ENCODE measurements at places on chromosomes 3 and 15.

DNA sequence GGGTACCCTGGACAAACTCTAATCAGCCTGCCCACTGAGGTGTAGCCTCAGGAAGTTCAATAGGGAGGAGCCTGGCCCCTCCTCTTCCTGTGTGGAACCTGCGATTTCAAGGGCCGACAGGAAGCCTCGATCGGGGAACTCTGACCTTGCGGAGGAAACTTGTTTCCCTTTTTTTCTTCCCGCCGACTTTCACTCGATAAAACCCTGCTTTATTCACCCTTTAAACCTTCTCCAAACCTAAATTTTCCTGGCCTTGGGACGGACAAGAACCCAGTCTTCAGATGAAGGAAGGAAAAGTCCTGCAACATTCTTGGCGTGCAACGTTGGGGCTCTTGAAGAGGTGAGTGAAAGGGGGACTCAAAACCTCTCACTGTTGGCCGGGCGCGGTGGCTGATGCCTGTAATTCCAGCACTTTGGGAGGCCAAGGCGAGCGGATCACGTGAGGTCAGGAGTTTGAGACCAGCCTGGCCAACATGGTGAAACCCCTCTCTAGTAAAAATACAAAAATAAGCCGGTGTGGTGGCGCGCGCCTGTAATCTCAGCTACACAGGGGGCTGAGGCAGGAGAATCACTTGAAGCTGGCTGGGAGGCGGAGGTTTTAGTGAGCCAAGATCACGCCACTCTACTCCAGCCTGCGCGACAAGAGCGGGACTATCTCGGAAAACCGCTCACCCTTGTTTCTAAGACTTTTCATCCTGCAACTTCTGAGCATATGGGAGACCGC is 208.2 kb downstream of the ZNF385D start:
- DNase-seq = no peak

DNA sequence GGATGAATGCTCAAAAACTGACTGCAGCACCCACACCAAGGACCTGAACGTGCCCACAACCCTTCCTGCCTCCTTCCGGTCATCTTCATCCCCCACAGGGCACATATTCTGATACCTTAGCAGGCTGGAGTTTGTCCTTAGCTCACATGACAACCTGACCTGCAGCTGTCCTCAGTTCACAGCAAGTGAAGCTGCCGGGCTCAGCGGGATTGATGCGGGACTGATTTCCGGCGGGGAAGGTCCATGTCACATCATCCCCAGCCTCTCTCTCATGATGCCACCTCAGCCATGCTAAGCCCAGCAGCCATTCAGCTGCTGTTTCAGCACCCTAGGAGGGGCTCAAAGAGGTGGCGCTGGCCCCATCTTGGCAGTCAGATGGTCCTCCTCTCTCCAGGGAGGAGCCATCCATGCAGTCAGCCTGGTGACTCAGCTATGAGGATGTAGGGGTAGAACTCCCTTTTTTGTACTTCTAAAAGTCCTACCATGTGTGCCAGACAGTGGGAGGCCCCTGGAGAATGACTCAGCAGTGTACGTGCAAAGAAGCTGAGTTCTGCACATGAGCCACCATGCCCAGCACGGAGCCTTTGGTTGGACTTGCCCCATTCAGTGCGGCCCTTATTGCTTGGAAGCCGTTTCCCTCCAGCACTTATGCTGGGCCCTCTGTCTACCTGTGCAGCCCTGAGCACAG is 9.5 kb downstream of the CA12 start:
- DNase-seq = peak; percentile 98

DNA sequence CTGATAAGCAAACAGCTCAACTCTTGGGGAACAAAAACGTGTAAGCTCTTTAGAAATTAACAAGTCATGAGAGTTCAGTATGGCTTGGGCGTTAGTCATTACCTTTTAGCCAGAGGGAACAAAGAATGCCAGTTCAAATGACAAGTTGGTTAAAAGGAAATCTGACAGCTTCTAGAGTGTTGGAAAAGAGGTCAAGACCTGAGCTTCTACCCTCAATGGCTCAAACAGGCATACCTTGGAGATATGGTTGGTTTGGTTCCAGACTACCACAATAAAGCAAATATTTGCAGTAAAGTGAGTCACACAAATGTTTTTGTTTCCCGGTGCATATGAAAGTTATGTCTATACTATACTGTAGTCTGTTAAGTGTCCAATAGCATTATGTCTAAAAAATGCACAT is 136.1 kb downstream of the CACNA1D start:
- DNase-seq = no peak

DNA sequence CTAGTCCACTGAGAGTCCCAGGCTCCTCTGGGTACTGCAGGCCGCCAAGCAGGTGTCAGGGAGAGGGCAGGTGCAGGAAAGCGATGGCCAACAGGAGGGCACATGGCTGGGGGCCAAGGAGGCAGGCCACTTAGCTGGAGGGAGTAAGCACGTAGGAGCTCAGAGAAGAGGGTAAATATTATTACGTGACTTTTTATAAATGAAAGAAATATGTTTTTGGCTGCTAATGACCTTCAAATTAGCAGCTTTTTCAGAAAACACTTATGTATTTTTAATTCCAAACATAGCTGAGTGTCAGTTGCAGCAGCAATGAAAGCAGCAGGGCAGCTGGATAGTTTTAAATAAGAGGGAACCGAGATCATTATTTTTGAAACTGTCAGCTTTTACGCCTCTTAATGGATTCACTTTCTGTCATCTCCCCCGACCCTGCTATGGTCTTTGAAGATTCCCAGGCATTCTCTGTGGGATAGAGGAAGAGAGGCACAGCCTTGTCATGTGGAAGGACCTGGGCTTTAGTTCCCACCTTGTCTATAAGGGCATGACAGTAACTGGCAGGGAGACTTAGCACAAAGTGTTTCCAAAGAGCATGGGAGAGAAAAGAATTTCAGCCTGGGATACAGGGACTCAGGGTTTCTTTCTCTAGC is 477.1 kb downstream of the EPHB1 start:
- no peak for DNase-seq

- DNase-seq = no peak
These were observed 245.0 kb downstream of the ZMAT3 start for GRCh38 chr3:178826435-178827123.

- peak; percentile 47 for DNase-seq
These were observed 12.7 kb downstream of the PLXND1 start for GRCh38 chr3:129593595-129594339.

GRCh38 chr3:53239800-53240199 is 16.0 kb downstream of the TKT start:
- DNase-seq = no peak

DNA sequence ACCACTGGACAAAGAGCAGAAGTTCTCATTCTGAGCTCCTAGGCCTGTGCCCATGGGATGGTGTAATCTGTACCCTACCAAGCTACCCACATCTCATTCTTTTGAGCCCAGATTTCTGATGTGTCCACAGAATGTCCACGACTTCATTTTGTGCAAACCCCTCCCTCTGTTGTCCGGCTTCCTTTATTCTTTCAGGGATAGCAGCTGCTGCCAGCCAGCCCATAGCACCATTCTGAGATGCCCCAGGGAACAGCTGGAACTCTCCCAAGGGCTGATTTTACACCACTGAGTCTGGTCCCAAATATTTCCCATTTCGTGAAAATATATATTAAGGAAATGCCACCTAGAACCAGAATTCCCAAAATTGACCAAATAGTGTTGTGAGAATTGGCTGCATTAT is 236.6 kb downstream of the SATB1 start:
- no peak for DNase-seq

DNA sequence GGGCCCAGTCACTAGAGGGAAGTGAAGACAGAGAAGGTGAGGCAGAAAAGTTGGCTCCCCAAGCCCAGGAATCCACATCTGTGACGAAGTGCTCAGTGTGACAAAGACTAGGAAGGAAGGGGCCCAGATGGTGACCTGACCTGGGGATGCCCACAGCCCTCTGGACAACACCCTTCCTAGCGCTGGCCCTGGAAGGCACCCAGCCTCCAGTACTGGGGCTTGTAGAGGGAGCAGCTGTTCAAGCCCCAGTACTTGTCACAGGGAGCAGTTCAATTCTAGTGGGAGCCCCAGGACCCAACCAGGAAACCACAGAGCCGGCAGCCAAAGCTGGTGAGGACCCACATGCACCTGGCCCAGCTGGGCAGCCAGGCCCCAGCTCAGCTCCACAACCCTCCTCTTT is 190.8 kb downstream of the XXYLT1 start:
- DNase-seq = no peak

DNA sequence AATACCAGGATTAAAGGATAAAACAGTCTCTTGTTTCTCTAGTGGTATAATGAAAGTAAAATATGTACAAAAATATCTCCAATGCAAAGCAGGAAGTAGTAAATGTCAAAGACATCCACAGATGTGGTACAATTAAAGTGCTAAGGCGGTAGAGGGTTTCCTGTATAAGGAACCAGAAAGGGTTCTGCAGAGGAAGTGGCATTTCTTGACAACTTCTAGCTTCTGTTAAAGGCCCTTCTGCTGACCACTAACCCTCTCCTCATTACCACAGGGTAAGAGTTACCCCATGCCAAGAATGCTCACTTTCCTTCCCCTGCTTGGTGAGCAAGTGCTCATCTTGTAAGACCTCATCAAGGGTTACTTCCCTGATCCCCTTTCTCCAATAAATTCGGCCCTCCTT is 883.6 kb upstream of the NR2F2 start:
- no peak for DNase-seq

GRCh38 chr3:120130656-120131055 is 36.4 kb upstream of the GSK3B start:
- DNase-seq = no peak

Data from AG10803 (cell line).